SW 1271 (cell line): ENCODE measurements at places on chromosomes 12 and 14.
A peak's percentile ranks its signal among the peaks of the same experiment; 100 is the strongest.

DNA sequence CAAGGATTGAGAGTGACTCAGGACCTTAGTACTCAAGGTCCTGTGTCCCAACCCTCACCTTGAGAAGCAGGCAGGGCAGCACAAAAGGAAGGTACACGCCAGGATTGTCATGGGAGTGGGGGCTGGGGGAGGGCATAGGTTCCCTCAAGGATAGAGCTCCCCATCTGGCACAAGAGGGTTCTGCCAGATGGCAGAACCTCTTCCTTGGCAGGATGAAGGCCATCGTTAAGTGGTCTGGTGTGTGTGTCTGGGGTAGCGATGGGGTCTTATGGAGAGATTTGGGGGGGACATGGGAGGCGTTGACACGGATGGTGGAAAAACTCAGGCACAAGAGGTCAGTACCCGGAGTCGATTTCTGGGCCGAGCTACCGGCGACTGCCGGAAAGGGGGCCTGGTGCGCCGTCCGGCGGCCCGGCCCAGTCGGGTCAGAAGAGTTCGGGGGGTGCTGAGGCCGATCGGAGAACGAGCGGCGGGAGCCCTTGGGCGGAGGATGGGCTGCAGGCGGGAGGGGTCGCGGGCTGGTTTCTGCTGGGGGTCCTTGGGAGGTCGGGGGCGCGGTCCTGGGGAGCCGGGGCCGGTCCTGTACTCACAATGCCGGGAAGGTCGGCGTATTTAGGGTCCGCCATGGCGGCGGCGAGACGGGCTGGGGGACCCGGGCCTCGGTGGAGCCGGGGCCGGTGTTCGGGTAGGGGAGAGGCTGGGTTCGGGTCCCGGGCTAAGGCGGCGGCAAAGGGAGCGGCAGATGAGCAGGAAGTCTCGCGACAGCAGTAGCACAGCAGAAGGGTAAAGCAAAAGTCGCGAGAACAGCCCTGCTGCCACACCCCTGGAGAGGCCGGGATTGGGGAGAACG is at the start of gene DCTN2:
Gene DCTN2 (minus strand): TSS at position 755 of the 850 bp plus-strand sequence. CDS start 129 bp downstream, at position 626.
- peak; percentile 86 for DNase-seq

DNA sequence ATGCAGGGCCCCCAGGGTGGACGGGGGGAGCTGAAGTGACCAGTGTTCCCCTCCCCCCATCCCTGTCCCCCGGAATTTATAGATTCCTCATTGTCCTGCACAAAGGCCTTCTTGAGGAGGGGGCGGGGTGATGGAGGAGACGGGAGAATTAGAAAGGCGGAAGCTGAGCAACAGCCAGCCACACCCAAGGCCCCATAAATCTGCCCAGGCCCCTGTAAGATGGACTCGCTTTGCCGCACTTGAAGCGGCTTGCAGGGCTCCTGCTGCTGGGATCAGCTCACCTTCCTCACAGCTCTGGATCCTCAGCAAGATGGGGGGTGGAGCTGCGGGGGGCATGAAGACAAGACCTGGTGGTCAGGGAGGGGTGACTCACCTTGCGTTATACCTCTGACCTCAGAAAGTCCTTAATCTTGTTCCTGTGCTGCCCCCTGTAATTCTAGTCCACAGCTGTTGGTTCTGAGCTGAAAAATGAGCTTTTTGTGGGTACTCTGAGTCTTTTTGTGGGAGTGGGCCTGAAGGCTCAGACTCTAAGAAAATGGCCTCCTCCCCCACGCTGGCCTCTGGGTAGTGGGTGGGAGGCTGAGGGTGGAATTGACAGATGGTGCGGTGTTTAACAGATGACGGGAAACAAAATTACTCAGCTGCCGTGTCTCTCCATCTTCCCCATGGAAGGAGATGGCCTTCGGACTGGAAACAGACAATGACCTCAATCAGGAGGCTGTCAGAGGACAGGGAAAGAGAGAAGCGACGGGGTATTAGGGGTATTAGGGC is 15.8 kb upstream of the ANKRD33 start:
- no peak for DNase-seq

GRCh38 chr12:76123259-76124212 is 39.1 kb upstream of the NAP1L1 start:
- DNase-seq: peak; percentile 43

- DNase-seq: no peak
These were observed 974.4 kb downstream of the BCL11B start for GRCh38 chr14:98297567-98297966.

- no peak for DNase-seq
These were observed 85.9 kb downstream of the KIF21A start for GRCh38 chr12:39357041-39357440.

GRCh38 chr14:98514016-98514415 is 758.0 kb downstream of the BCL11B start:
- DNase-seq: no peak

- peak; percentile 45 for DNase-seq
These were observed 1.1 kb downstream of the PPFIBP1 start for GRCh38 chr12:27524839-27525753.

- no peak for DNase-seq
These were observed 432.2 kb downstream of the RAD51B start for GRCh38 chr14:68251769-68252100.

DNA sequence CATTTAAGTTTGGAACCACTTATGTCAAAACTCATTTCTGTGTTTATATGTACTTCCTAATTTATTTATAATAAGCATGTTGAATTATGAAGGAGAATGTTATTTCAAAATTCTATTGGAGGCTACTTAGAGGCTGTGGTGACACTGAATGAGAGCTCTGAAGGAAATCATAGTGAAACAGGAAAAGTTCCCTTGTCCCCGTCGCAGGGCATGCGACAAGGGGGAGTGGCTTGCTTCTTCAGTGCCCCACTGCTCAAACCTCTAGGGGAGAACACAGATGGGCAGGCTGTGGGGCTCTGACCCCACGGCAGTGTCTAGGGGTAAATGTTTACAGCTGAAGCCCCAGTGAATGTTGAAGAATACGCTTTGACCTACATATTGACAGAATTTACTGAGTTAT is 261.9 kb downstream of the RAD51B start:
- no peak for DNase-seq

DNA sequence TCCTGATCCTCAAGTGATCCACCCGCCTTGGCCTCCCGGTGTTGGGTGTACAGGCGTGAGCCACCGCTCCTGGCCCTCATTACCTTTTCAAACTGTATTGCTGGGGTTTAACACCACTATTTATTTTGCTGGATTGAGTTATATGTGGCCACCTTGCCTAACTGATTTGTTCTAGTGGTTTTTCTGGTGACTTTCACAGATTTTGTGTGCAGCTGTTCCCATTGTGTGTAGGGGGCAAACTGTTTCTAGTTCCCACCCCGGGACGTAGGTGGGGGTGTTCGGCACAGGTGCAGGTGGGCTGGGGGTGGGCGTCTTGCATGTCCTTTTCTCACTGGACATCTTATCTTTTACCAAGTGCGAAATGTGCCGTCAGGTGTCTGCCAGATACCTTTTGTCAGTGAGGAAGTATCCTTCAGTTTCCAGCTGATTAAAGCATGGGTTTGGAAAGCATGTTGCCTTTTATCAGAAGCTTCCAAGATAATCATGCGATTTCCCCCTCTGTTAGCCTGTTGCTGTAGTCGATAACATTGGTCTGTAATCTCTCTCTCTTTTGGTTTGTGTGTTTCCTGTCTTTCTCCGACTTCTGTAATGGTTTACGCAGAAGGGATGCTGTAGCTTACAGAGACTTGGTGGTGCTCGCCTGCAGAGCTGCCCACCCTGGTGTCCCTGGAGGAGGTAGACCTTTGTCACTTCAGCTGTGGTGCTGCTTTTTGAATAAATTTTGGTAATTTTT is 33.6 kb downstream of the AACS start:
- no peak for DNase-seq
